Glutamatergic neuron (in vitro differentiated cells): ENCODE measurements at places on chromosomes 5 and 9. TPM values are rescaled to one million over a fixed set of nuclear protein-coding genes. Genes with fewer than 3 reads are reported as not detected.

Gene ELAVL2
- total RNA-seq, result 384 TPM

Gene CAMK2A
- total RNA-seq, result 1.1 TPM

DNA sequence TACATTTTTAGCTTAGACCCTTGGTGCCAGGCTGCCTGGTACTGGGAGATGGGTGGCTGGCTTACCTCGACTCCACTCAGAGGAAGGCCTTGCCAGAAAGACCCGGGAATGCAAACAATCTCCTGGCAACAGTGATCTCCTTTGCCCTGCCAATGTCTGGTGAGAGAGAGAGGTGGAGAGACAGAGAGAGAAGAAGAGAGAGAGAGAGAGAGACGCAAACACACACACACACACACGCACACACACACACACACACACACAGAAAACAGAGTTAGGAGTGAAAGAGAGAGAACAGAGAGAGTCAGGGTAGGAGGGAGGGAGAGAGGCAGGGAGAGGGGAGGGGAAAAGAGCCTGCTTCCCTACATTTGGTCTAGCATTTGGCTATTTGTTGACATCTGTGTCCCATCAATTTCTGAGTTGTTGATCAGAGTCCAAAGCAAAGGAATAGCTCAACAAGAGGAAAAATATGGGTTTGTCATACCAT is 181.6 kb upstream of the MAP1B start:
- no peak for DNase-seq

GRCh38 chr5:151770383-151771258 is 1.1 kb upstream of the G3BP1 start:
- DNase-seq, result peak; percentile 77

DNA sequence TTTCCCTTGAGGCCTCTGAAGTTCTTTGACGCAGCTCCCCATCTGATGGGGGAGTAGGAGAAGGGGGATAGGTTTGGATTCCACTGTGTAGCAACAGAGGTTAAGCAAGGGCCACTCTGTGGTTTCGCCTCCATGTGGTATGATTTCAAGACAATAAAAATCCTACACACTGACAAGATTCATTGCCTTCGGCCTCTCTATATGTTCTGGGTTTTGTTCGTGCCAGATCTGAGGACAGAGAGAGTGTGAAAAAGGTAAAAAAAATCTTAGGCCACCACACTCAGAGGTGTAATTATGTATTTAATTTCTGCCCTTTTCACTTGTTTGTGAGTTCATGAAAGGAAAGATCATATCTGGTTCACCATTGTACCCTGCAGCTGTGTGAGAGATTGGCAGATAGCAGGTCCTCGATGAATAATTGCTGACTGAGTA is 715.2 kb upstream of the ZNF608 start:
- DNase-seq, result no peak

GRCh38 chr9:121362813-121363621 is 7.0 kb downstream of the STOM start:
- DNase-seq, result no peak

Gene GRIA1
- not detected for total RNA-seq

Gene PLCXD3
- total RNA-seq, result 0.93 TPM

Gene GPX3
- total RNA-seq, result 20.4 TPM

Gene TXN
- total RNA-seq, result 165 TPM

DNA sequence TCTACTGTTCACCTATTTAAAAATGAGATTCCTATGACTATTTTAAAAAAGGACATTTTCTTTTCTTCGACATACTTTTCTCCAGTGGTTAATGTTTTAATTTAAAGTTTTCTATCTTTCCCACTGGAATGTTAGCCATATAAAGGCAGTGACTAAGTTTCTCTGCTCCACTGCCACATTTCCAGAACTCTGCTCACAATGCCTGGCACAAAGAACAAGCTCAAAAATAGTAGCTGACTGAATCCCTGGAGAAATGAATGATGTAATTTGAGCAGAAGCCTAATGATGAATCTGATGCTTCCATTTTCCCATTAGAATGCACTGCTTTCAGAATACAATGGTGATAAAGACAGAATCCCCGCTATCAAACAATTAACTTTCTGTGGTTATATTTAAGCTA is 817.8 kb downstream of the MTRR start:
- no peak for DNase-seq

DNA sequence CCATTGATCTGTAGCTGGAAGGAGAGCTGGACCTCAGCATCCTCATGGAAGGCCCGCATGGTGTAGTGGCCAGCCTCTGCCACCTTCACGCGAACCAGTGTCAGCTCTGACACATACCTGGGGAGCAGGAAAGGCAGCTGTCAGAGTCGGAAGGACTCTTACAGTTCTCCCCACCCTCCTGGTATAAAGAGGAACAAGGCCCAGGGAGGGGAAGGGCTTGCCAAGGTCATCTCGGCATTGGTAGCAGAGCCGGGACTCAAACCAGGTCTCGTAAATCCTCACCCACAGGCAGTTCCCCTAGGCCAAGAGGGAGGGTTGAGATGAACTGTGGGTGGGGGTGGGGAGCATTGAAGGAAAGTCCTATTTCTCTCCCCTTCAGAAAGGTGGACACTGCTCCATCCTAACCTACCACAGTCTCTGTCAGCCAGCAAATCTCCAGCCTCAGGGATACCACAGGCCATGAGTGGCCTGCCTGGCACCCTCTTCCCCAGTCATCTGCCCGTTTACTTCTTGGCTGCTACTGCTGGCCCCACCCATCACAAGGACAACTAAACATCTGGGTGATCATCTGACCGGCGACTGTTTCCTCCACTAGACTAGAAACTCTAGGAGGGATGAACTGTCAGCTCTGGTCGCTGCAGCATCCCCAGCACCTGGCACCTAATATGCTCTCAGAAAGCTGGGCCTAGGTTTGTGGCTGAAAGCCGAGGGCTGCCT is 23.5 kb downstream of the PDGFRB start:
- DNase-seq, result no peak
